Activated CD8-positive, alpha-beta memory T cell treated with anti-CD3 and anti-CD28 coated beads for 1 hour (primary cell): ENCODE measurements at places on chromosomes 12 and 14.

DNA sequence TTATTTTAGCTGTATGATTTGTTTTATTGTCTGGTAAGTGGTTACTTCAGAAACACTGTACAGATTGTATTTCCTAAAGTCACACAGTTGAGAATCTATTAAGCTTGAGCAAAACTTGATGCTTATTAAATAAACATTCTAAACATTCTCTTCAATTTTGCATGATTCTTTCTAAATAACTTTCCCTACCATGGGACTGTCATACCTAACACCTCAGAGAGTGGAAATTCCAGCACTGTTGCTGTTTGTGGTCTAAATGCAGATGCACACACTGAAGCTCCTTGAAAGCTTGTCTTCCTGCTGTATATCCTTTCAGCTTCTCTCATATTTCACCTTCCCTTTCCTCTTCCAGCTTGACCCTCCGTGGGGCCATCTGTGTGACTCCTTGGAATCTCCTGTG is 392.0 kb downstream of the LRIG3 start:
- DNase-seq, result no peak

DNA sequence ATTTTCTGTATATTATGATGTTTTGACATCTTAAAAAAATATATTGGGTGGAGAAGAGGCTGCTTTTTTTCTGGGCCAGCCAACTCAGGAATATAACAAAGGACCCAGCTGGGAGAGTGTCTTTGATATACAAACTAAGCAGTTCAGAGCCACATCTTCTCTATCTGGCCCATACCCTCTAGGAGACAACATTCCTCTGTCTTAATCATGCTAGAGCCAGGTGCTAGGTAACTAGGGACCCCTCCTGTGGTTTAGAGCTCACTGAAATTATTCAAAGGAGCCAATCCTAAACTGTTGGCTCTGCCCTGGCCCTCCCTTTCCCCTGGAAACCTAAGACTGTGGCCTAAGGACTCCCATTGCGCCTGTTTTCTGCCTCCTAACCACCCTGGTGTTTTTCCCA is 193.1 kb upstream of the DIO2 start:
- no peak for DNase-seq

DNA sequence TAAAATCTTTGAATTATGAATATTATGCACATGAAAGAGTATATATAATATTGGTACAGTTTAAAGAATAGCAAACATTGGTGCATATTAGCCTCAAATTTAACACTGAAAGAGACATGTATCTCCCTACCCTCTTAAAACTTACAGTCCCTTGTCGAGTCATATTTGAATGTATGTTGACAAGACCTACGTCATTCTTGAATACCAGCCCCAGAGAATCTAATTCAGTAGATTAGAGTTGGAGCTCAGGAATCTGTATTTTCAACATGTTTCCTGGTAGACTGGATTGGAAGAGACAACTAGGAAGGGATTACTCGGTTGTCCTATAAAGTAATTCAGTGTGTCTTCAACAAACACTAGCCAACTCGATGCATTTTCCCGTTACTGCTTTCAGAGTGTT is 104.8 kb downstream of the PDE3A start:
- DNase-seq, result no peak

DNA sequence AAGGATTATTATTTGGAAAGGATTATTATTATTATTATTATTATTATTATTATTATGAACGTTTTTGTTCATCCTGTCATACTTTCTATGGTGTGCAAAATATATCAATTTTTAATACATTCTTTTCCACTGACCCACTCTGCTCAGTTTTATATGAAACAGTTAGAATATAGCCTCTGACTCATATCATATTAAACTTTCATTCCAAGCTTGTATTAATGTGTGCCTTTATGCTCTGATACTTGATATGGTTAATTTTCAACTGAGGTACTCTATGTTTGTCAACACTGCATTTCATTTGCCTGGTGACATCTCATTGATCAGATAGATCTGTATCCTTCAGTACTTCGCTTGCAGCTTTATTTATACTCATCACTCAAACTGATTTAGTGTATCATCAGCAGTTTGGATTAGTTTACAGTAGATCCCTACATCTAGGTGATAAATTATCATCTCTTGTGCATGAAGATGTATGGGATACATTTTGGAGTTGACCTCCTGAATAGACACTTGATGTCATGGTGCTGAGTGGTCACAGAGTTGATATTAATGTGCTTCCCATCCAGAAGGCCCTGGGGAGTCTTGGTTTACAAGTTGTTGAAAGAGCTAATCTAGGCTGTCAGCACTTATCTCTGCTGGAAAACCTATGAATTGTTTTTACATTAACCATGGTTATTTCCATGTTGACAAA is 271.8 kb downstream of the TRHDE start:
- DNase-seq, result no peak

- DNase-seq, result no peak
These were observed 69.7 kb downstream of the ARF6 start for GRCh38 chr14:49962621-49963020.

DNA sequence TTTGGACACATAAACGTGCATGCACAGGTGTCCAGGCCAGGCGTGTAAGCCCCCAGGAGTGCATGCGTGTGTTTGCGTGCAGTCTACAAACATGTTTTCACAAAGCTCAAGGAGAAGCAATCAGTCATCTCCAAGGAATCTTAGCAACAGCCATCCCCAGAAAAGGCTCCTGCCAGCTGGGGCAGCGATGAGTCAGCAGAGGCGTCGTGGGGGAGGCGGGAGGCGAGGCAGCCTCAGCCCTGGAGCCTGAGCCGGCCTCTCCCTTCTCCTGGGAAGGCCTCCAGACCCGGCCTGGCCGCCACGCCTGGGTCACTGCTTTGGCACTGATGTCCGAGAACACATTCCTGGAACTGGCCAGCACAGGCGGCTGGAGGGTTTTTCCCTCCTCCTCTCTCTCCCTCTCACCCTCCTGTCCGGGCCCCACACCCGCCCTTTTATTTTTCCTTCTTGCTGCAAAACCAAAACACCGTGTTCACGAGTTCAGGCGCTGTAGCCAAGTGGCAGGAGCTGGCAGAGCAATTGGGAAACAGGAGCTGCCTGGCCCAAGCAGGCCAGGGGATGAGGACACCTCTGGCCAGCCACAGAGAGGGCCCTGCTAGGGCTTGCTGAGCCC is 92.7 kb downstream of the LRRC74A start:
- DNase-seq, result no peak

- DNase-seq, result no peak
These were observed 29.9 kb upstream of the YBX3 start for GRCh38 chr12:10753059-10753458.

- DNase-seq, result no peak
These were observed 56.9 kb downstream of the TMTC1 start for GRCh38 chr12:29726741-29727348.

DNA sequence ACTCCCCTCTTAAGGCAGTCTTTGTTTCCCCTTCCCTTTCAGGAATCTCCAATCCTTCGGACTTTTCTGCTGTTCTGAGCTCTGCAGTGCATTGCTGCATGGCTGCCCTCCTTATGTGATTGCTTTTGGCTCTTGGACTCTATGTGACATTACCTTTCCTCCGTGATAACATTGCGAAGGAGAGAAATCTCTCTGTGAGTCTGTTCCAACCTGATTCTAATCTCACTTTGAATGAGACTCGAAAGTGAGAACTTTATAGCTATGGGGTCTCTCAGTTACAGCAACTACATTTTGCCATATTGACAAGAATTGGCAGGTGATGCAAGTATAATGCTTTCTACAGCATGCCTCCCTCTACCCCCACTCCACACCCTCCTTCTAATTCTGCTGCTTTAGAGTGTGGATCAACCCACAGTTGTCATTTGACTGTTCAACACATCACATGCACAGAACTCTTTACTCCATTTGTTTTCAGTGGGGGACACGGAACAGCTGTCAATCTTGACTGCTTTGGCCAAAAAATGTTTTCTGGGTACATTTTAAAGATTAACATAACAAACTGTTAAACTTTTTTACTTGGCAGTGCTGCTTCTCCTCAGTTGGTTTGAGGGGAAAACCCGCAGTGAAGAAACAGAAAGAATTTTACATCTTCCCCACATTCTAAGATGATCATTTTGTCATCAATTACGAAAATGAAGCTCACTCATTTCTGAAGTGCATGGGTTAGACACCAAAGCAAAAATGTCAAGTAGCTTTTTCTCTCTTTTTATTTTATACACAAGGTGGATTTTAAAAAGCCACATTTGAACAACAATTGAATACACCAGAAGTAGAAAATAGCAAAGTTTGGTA is 125.5 kb upstream of the RMST start:
- DNase-seq, result no peak

GRCh38 chr12:41924111-41924510 is 220.6 kb downstream of the GXYLT1 start:
- no peak for DNase-seq

- no peak for DNase-seq
These were observed 118.6 kb upstream of the MYL2 start for GRCh38 chr12:111038941-111039340.

GRCh38 chr12:124607681-124608425 is 40.4 kb upstream of the NCOR2 start:
- no peak for DNase-seq

GRCh38 chr14:30896435-30896834 is 22.1 kb downstream of the COCH start:
- no peak for DNase-seq

GRCh38 chr12:4855121-4855924 is 54.4 kb upstream of the KCNA1 start:
- no peak for DNase-seq
